ENCODE measurements at places on chromosomes 4 and X. TPM values are rescaled to one million over a fixed set of nuclear protein-coding genes. Genes with fewer than 3 reads are reported as not detected.

The CLTRN gene
- total RNA-seq, result 0.69 TPM

The MSANTD1 gene
- total RNA-seq, result 0.39 TPM

The RNF150 gene
- total RNA-seq, result 15.0 TPM

- DNase-seq, result no peak
These were observed 209.8 kb downstream of the MGST2 start for GRCh38 chr4:139875411-139875825.

DNA sequence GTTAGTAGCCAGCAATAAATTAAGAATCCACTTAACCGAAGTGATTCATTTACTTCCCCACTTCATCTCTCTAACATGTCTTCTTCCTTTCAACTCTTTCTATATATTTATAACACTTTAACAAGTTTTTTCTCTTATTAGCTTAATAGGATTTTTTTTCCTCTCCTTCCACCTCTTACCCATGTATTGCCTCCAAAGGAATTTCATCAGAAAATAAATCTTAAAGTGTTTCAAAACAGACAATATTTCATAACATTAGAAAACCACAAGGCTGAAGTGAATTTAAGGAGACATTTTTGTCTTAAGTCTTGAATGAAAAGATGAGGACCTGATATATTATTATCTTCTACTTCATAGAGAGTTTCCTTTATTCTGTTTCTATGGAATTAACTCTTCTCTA lies 101.5 kb downstream of the PDGFC start:
- DNase-seq, result no peak

The SNX12 gene
- total RNA-seq, result 31.2 TPM

GRCh38 chr4:175536852-175537453 lies 275.1 kb downstream of the GPM6A start:
- DNase-seq, result peak; percentile 9

GRCh38 chrX:7941390-7942042 lies 14.3 kb upstream of the PNPLA4 start:
- DNase-seq, result no peak

DNA sequence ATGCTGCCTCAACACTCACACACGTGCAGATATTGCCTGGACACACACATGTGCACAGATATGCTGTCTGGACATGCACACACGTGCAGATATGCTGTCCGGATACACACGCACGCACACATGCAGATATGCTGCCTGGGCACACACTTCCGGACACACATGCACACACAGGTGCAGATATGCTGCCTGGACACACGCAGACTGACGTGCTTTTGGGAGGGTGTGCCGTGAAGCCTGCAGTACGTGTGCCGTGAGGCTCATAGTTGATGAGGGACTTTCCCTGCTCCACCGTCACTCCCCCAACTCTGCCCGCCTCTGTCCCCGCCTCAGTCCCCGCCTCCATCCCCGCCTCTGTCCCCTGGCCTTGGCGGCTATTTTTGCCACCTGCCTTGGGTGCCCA lies 14.7 kb downstream of the FGFRL1 start:
- DNase-seq, result peak; percentile 25

DNA sequence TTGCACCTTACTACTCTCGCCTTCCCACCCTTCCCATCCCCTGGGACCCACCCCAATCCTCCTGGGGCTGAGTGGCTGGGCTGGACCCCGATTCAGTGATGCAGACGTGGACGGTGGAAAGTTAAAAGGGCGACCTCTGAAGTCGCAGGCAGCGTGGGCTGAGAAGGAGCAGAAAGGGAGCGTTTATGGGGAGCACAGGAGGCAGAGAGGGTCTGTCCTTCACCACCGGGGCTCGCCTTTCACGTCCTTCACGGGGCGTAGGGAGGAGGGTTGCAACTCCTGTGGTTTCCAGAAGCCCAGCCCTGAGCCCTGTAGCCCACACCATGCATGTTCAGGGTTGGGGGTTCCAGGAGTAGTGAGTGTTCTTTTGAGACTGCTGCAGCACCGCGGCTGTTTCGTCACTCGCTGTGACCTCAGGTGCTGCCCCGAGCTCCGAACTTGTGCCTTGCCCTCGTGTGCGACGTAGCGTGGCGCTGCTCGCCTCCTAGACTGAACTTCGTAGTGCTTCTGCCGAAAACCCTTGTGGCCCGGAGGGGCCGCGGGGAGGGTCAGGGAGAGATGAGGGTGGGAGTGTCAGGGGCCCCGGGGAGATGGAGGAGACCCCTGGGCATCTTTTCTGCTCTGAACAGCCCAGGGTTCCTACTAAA lies 1.6 kb downstream of the NHS start:
- no peak for DNase-seq

GRCh38 chrX:55818673-55819375 lies 101.3 kb downstream of the RRAGB start:
- no peak for DNase-seq

- no peak for DNase-seq
These were observed 39.0 kb upstream of the ZNF518B start for GRCh38 chr4:10496200-10496599.

DNA sequence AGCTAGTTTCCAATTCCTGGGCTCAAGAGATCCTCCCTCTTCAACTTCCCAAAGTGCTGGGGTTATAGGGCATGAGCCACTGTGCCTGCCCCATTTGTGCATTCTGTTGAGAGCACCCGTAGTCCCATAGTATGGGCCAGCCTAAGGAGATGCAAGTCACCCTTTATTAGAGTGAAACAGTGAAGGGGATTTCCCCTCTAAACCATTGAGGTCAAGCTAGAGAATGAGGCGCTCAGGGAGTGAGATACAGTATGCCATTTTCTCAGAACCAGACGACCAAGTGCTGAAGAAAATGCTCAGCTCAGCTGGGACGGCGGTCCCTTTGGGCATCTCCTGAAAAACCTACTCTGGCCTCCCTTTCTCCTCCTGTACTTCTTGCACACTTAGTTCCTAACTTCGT lies 18.7 kb downstream of the RNF4 start:
- DNase-seq, result no peak

GRCh38 chrX:124940531-124940930 lies 379.1 kb upstream of the TEX13C start:
- peak; percentile 12 for DNase-seq

The CXCR3 gene
- total RNA-seq, result 0.30 TPM

The CFAP47 gene
- 0.10 TPM for total RNA-seq

The NOX1 gene
- total RNA-seq, result not detected

GRCh38 chr4:185463541-185463940 lies 8.0 kb downstream of the CCDC110 start:
- DNase-seq, result no peak

GRCh38 chr4:164813554-164813953 lies 59.6 kb downstream of the SMIM31 start:
- DNase-seq, result no peak

- no peak for DNase-seq
These were observed 7.2 kb upstream of the STK26 start for GRCh38 chrX:132015875-132016274.

DNA sequence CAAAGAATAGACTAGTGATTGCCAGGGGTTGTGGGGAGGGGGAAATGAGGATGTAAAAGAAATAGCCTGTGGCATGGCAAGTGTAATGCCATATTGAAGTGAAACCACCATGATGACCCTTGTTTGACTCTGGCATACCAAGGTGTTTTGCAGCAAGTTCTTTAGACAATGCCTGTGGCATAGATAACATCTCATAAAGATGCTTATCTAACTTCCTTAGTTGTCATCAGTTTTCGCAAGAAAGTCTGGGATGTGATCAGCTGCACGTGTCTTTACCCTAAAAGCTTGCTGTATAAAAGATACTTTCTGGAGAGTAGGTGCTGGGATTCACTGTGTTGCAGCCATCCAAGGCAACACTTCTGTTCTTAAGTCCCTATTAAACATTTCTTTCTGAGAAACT lies 176.1 kb upstream of the MAGEB16 start:
- no peak for DNase-seq

DNA sequence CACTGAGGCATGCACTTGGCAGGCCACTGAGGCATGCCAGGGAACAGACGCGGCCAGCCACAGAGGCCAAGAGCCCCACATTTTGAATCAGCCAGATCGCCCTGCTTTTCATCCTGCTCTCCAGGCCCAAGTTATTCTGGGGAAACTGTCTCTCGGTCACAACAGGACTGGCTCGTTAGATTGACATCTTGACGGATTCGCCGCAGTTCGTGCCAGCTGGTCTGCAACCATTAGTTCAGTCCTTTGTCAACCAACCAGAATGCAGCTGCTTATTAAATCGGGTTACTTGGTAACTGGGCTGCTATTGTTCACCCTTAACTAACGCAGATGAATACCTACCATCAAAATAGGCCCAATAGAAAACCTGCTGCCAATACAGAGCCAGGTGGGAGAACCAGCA lies 16.7 kb downstream of the CLDN34 start:
- DNase-seq, result no peak

Measured in skin of body (tissue), 3 donors.